Activated naive CD4-positive, alpha-beta T cell treated with anti-CD3 and anti-CD28 coated beads for 36 hours (primary cell): ENCODE measurements at places on chromosomes 1 and 21. TPM values are rescaled to one million over a fixed set of nuclear protein-coding genes. Genes with fewer than 3 reads are reported as not detected.

The C1orf87 gene
- total RNA-seq: not detected

GRCh38 chr1:248592655-248593054, 4.8 kb downstream of the OR2T10 start:
- no peak for DNase-seq

The BSND gene
- not detected for total RNA-seq

- DNase-seq: no peak
These were observed 17.2 kb downstream of the DAP3 start for GRCh38 chr1:155706139-155706538.

The LRRC47 gene
- 23.9 TPM for total RNA-seq

DNA sequence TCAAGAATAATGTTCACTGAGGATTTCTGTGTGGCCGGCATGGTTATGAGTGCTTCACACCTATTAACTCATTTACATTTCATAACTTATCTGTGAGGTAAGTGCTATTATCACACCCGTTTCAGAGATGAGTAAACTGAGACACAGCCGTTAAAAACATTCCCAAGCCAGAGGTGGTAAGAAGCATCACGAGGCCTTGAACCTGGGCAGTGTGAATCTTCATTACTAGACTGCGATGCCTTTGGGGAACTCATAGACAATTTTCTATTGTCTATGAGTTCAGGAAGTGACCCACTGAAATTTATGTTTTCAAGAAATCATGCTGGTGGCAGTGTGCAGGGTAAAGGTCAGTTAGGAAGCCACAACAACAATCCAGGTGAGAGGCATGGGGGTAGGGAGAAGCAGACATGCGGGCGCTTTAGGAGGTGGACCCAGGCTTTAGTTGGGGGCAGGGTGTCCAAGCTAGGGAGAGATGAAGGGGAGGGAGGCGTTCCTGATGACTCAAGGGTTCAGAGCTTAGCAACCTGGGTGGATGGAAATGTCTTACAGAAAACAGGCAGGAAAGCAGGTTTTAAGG, 14.5 kb downstream of the GNG12 start:
- no peak for DNase-seq

- DNase-seq: no peak
These were observed 45.3 kb downstream of the KANK4 start for GRCh38 chr1:62273953-62274352.

- DNase-seq: no peak
These were observed 10.1 kb upstream of the XCL2 start for GRCh38 chr1:168553680-168554553.

The SERPINC1 gene
- not detected for total RNA-seq

The BGLAP gene
- 3.4 TPM for total RNA-seq

The MCOLN2 gene
- total RNA-seq: 7.4 TPM

GRCh38 chr1:241666419-241666818, 14.3 kb downstream of the WDR64 start:
- DNase-seq: no peak

DNA sequence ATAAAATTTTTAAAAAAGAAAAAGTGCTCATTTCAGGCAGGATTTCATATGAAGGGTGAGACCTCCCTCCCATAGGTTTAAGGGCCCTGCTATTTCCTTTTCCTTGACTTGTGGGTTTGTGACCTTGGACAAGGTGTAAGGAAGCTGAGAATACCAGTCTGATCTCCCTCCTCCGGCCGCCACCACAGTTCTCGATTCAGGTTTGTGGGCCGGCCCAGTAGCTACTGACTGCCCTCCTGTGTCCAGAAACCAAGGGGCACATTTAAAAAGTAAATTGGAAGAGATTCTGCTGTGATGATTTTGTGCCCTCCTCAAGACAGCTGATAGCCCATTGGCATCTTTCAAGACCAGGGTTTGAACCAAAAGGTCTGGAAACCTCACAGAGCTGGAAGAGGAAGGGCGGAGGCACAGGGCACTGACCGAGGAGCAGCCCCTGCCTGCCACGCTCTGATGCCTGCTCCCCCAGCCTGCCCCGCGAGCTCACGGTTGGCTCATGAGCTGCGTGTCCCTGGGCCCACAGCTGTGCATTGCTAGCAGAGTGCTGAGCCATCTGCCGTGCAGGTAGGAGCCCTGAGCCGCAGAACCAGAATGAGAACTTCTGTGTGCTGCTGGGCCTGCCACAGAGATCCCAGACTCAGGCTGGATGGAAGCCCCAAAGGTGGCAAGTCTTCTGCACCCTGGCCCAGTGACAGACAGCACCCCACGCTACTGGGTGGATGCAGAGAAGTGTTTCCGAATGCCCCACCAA, 348.7 kb downstream of the NPHP4 start:
- no peak for DNase-seq

GRCh38 chr1:181086926-181087325, 1.6 kb upstream of the IER5 start:
- no peak for DNase-seq

DNA sequence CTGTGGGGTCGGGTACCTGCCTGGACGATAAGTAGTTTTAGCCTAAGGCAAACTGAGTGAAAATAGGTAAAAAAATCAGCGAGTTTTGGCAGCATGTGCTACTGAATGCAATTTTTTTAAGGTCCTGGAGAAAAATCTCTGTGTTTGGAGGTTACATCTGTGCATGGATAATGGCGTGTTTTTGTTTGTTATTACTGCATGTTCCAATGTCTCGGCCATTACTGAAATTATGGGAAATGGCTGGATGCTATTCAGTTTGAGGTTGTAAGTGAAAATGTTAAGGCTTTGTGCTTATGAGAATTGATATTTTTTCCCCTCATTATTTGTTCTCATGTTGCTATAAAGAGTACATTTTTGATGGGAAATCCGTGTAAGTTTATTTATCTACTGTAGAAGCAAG, 441.7 kb downstream of the PRDM2 start:
- DNase-seq: no peak

The FGGY gene
- 10.9 TPM for total RNA-seq

GRCh38 chr1:74431531-74431930, 80.9 kb downstream of the LRRC53 start:
- no peak for DNase-seq

- DNase-seq: no peak
These were observed 164.7 kb upstream of the KCNJ15 start for GRCh38 chr21:38092051-38092450.

The RHD gene
- not detected for total RNA-seq
